ELF-1 (cell line): ENCODE measurements at places on chromosomes 6 and 20.

GRCh38 chr6:75204217-75204958 is 1.5 kb downstream of the COL12A1 start:
- DNase-seq = peak; percentile 70

- DNase-seq = peak; percentile 93
Measured at GRCh38 chr6:10886691-10887502, at the start of gene SYCP2L. TSS of gene SYCP2L (plus strand) at chr6:10887052. CDS start at chr6:10887127, 75 bp downstream.

- DNase-seq = no peak
Measured at GRCh38 chr6:153059757-153060156, 57.2 kb upstream of the MTRF1L start.

GRCh38 chr6:118317581-118318563 is 230.2 kb upstream of the PLN start:
- no peak for DNase-seq

GRCh38 chr6:68134796-68135195 is 500.3 kb upstream of the ADGRB3 start:
- no peak for DNase-seq

GRCh38 chr6:141653590-141653989 is 479.1 kb upstream of the GJE1 start:
- DNase-seq = no peak

DNA sequence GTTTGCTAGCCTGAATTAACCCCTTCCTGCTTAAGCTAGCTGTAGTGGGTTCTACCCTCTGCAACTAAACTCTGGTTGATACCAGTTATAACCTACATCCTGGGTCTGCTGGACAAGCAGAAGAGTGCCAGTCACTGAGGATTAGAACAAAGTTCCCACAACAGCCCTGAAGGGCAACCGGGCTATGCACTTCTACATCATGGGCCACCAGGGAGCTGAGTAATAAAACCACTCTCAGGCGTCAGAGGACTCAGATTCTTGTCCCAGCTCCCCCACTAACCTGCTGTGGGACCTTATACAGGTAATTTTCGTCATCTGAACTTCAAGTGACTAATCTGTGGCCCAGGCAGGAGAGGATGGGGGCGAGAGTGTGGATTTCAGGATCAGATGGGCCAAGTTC is 56.8 kb downstream of the EYA2 start:
- no peak for DNase-seq

DNA sequence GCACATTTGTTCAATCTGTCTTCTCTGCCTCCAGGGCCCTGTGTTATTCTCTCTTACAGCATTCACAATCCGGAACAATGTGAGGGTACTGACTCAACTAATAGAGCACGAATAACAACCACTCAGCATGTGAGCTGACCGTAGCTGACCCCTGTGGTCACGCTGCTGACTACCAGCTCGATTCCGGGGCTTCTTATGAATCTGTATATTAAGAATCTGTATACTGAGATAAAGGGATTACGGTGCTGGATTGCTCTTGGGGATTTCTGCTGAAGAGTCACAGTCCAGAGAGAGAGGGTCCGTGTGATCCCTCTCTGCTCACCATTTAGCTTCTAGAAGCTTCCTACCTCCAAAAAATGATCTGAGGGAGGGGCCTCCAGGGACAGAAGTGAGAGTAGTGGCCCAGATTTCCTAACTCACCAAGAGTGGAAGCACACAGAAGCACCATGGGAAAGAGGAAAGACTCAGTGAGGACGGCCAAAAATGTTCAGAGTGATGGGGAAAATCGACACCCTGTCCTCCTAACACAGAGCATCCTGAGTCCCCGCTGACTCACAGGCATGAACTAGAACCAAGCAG is 156.2 kb downstream of the THBS2 start:
- no peak for DNase-seq

GRCh38 chr20:4573564-4574355 is 147.9 kb upstream of the PRND start:
- no peak for DNase-seq

DNA sequence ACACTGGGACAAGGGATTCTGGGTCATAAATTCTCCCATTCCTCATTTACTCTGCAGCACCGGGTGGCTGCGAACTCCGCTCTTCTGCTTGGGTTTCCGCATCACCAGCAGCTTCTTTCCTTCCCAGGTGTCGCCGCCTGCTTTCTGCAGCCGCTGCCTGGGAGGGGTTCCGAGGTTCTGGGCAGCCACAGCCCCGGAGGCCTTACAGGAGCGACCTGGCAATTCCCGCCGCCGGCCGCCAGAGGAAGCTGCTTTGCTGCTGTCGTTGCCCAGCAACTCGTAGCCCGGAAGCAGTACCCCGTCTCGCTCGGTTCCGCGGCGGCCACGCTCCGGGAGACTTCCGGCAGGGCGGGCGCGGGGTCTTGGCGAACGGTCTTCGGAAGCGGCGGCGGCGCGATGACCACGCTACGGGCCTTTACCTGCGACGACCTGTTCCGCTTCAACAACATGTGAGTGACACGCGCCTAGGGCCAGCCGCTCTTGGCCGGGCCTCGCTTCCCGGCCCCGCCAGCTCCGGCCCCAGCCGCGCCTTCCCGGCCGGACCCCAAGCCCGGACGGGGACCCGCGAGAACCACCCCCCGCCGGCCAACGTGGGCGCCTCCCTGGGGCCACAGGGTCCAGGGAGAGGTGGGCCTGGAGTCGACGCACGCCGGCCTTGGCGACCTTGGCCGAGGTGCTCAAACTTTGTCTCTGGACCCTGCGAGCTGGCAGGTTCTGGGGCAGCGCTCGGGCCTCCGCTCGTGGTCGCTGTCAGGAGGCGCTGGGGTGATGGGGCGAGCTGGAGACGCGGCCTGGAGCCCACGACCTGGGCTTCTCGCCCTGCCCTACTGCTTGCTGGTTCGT is at the start of gene NAA20:
TSS of gene NAA20 (plus strand) at position 362 of the 843 bp plus-strand sequence. CDS start at position 397, 35 bp downstream.
- peak; percentile 97 for DNase-seq

DNA sequence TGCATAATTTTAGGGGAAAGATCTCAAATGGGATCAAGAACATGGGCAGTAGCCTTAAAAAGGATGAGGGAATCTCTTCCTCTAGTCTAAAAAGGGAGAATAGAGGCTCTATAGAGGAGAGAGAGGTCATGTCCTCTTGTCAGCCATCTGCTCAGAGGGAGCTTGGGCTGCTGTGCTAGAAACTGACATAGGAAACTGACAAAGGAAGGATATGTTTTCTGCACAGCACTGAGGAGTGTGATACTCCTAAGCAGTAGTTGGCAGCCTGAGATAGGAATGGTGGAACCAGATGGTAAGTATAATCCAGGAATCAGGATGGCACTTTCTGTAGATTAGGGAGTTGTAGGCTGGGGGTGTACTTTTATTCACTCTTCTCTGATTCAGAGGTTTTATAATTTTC is 59.2 kb downstream of the PTPRA start:
- DNase-seq = no peak

- no peak for DNase-seq
Measured at GRCh38 chr6:97129106-97129505, 153.9 kb downstream of the MMS22L start.

DNA sequence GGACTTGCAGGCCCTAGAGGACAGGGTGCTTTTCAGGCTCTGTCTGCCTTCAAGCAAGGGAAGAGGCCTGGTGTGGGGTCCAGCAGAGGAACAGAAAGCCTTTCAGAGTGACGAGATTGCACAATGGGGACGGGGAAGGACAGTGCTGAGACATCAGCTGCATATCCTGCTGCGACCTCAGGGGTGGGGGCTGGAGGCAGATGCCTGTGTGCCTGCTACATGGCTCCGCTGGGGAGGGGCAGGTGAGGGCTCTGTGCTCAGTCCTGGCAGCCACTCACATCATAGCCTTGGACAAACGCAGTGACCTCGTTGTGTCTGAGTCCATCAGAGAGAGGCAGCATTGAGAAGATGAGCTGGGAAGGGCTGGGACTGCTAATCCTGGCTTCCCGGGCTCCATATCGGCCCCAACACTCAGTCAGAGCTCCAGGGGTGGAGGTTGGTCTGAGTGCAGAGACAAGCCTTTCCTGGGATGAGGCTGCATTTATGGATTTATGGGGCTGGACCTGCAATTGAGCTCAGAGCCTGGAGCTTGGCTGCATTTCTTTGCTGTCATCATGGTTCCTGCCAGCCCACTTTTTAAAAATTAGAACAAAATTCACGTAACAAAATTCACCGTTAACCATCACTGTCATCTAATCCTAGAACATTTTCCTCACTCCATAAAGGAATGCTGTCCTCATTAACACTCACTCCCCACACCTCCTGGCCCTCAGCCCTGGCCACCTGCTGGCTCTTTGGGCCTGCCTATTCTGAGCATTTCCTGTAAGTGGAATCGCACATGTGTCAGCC is 196.9 kb upstream of the SLC24A3 start:
- no peak for DNase-seq

- no peak for DNase-seq
Measured at GRCh38 chr6:15048367-15048766, 197.5 kb upstream of the JARID2 start.

GRCh38 chr6:146269482-146269881 is 240.6 kb downstream of the GRM1 start:
- DNase-seq = no peak

GRCh38 chr6:45507186-45507585 is 129.5 kb upstream of the SUPT3H start:
- no peak for DNase-seq

DNA sequence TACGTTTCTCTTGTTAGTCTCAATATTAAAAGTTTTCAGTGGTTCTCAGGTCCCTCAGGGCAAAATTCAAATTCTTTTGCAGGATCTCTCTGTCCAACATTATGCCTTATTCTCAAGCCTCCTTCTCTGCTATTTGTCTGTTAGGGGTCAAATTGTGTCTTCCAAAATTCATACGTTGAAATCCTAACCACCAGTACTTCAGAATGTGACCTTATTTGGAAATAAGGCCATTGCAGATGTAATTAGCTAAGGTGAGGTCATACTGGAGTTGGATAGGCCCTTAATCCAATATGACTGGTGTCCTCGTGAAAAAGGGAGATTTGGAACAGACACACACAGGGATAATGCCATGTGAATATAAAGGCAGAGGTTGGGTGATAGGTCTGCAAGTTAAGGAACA is 64.1 kb upstream of the ADGRF1 start:
- no peak for DNase-seq

DNA sequence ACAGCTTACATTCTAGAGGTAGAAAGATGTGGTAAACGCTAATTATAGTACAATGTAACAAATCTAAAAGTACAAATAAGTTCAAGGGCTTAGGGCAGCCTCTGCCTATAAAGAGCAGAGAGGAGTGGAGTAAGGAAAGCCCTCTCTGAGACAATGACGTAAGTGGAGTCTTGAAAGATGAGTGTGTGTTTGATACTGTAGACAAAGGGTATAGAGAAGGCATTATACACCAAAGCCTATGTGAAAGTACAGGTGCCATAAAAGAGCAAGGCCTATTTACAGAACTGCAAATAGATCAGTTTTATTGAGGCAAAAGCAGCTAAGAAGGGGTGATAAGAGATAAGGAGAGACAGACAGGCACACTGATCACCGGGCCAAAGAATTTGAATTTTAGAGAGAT is 10.9 kb downstream of the GOPC start:
- no peak for DNase-seq

DNA sequence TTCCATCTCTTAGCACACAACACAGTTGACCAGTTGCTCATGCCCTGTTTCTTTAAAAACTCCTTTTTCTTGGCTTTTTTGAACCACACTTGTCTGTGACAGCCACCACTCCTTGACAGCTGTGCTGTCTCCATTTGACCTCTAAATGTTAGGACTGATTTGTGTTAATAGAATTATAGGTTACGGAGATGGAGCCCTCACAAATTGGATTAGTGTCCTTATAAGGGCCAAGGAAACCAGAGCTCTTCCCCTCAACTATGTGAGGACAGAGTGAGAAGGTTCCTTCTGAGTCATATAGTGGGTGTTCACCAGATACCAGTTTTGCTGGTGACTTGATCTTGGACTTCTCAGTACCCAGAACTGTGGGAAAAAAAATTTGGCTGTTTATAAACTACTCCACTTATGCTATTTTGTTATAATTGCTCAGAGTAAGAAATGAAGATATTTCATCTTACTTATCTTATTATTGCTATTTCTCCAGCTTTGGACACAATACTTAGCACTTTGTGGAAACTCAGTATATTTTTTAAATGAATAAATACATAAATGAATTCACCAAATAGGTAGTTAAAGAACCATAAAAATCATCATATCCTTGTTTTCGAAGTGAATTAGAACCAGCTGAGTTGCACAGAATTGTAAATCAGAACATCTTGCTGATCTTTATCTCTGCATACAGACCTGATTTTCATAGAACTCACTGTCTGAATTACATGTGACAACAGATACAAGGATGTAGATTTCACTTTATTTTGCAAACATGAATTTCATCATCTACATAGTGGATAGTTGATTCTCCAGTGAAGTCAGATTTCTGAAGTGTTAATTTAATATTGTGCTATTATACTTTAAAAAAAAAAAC is 598.5 kb upstream of the IRAK1BP1 start:
- DNase-seq = no peak

GRCh38 chr6:133978896-133979240 is 25.8 kb downstream of the TBPL1 start:
- no peak for DNase-seq

- DNase-seq = no peak
Measured at GRCh38 chr20:60372822-60373221, 414.6 kb downstream of the CDH26 start.

DNA sequence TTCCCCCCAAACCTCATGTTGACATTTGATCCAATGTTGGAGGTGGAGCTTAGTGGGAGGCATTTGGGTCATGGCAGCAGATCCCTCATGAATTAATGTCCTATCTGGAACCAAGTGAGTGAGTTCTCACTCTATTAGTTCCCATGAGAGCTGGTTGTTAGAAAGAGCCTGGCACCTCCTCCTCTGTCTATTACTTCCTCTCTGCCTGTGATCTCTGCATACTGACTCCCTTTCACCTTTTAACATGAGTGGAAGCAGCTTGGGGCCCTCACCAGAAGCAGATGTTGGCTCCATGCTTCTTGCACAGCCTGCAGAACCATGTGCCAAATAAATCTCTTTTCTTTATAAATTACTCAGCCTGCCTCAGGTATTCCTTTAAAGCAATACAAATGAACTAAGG is 127.3 kb upstream of the RALGAPA2 start:
- DNase-seq = no peak

GRCh38 chr6:79841577-79842375 is 105.6 kb downstream of the ELOVL4 start:
- no peak for DNase-seq

DNA sequence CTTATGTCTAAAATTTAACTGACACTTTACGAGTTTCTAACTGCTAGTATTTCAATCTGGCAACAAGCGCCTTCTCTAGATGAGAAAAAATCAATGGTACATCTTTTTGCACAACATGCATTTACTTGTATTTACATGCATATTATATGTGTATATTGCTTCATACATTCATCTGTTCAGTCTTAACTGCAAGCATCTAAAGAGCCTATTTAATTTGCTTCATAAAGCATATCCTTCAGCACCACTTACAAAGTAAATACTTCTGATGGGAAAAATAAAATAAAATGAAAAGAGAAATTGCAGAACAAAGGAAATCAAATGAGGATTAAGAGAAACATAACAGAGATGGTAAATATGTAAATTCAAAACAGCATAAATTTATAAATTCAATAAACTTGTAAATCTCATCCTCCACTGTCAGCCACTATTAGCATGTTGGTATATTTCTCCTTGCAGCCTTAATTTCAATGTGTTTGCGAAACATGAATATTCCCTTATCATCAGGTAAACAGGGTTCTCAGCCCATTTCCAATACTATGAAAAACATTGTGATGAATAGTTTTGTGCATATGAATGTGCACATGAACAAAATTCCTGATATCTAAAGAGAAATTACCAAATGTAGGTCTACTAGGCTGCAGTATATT is 332.5 kb upstream of the RUNX2 start:
- no peak for DNase-seq

GRCh38 chr6:42120895-42121865 is 21.2 kb downstream of the C6orf132 start:
- DNase-seq = peak; percentile 21

GRCh38 chr20:24392612-24393011 is 76.8 kb upstream of the SYNDIG1 start:
- no peak for DNase-seq
